ENCODE measurements at places on chromosomes 3 and 15. TPM values are rescaled to one million over a fixed set of nuclear protein-coding genes. Genes with fewer than 3 reads are reported as not detected.

FBXL22 gene
- 0.43 TPM for total RNA-seq

CCDC191 gene
- 0.21 TPM for total RNA-seq

DUOXA2 gene
- 0.32 TPM for total RNA-seq

GRCh38 chr3:39133093-39133490, 20.3 kb downstream of the CSRNP1 start:
- H3K27ac ChIP-seq: no peak overlapping the region
- no peaks in the 10 kb centered on the region for H3K4me1 ChIP-seq
- peaks cover 5% of the 10 kb centered on the region for H3K36me3 ChIP-seq
- H3K4me3 ChIP-seq: no peak overlapping the region
- H3K27me3 ChIP-seq: no peaks in the 10 kb centered on the region
- no peak for DNase-seq

DNA sequence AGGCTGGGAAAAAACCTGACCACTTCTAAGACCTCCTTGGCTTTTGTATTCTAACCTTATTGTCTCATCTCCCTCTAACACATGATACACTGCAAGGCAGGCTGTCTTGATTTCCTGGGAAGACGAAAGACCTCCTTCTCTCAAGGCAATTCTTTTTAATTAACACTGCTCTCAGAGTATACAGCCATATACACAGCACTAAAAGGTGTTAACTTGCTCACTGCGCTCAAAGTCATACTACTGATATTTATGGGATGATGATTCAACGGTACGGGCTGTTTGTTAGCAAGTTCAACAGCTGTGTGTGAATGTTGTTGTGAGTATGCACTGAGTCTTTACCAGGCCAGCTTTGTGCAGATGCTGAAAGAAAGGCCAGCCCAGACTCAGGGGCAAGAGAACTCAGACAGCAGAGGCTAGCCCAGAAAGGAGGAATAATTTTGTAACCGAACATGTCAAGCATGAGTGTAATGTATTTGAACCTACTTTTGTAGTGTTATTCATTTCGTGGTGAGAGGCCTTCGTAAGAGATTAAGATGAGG, 229.9 kb downstream of the IL5RA start:
- no peaks in the 10 kb centered on the region for H3K36me3 ChIP-seq
- H3K4me3 ChIP-seq: no peak overlapping the region
- H3K27me3 ChIP-seq: no peaks in the 10 kb centered on the region
- DNase-seq: no peak

GRCh38 chr3:172023915-172024314, 15.5 kb upstream of the FNDC3B start:
- no peak overlapping the region for H3K4me3 ChIP-seq
- H3K4me1 ChIP-seq: no peaks in the 10 kb centered on the region
- no peak overlapping the region for H3K27ac ChIP-seq
- no peaks in the 10 kb centered on the region for H3K36me3 ChIP-seq
- DNase-seq: no peak

DNA sequence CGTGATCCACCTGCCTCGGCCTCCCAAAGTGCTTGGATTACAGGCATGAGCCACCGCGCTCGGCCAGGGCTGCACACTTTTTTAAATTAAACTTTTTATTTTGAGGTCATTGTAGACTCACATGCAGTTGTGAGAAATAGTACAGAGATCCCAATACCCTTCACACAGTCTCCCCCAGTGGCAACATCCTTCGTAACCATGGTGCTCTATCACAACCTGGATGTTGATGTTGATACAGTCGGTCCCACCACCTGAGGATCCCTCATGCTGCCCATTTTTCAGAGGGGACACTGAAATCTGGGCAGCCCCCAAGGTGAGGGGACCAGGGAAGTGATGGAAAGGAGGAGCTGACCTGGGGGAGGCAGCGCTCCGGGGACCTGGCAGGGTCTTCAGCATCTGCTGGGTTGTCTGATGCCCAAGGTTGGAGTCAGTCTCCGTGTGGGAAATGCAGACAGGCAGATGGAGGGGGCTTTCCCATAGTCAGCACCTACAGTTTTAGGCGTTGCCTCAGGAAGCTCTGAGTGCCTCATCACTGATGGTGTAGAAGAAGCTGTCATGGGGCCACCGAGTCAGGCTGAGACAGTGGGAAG, 17.1 kb downstream of the FAH start:
- peaks cover 25% of the 10 kb centered on the region for H3K36me3 ChIP-seq
- no peak overlapping the region for H3K27ac ChIP-seq
- H3K27me3 ChIP-seq: no peaks in the 10 kb centered on the region
- peaks cover 24% of the 10 kb centered on the region for H3K4me1 ChIP-seq
- no peak overlapping the region for H3K4me3 ChIP-seq

- no peak overlapping the region for H3K4me3 ChIP-seq
- DNase-seq: no peak
- peak overlapping the region; percentile 85 for H3K27ac ChIP-seq
- H3K4me1 ChIP-seq: peaks cover 56% of the 10 kb centered on the region
Measured at GRCh38 chr3:46934072-46934471, 42.5 kb downstream of the CCDC12 start.

GRCh38 chr3:139104062-139104461, 59.4 kb upstream of the PRR23C start:
- H3K27ac ChIP-seq: no peak overlapping the region
- H3K4me3 ChIP-seq: no peak overlapping the region
- no peaks in the 10 kb centered on the region for H3K4me1 ChIP-seq
- H3K27me3 ChIP-seq: no peaks in the 10 kb centered on the region
- no peaks in the 10 kb centered on the region for H3K36me3 ChIP-seq
